PC-9 (cell line): ENCODE measurements at places on chromosomes 7 and 10. TPM values are rescaled to one million over a fixed set of nuclear protein-coding genes. Genes with fewer than 3 reads are reported as not detected.

- DNase-seq, result no peak
Observed at GRCh38 chr7:106110238-106110560, 1.9 kb downstream of the SYPL1 start.

DNA sequence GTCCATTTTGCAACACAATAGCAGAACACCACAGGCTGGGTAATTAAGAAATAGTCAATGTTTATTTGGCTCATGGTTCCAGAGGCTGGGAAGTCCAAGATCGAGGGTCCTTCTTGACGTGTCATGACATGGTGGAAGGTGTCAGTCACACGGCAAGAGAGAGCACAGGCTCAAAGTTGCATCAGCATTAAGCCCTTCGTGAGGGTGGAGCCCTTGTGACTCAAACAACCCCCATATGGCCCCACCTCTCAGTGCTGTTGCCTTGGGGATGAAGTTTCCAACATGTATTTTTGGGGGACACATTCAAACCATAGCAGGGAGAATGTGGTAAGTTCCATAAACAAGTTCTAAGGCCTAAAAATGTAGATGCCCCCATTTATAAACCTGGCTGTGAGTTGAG lies 24.6 kb upstream of the GTPBP4 start:
- DNase-seq, result no peak

- peak; percentile 4 for DNase-seq
Observed at GRCh38 chr10:43235070-43235900, 31.6 kb downstream of the RASGEF1A start.

DNA sequence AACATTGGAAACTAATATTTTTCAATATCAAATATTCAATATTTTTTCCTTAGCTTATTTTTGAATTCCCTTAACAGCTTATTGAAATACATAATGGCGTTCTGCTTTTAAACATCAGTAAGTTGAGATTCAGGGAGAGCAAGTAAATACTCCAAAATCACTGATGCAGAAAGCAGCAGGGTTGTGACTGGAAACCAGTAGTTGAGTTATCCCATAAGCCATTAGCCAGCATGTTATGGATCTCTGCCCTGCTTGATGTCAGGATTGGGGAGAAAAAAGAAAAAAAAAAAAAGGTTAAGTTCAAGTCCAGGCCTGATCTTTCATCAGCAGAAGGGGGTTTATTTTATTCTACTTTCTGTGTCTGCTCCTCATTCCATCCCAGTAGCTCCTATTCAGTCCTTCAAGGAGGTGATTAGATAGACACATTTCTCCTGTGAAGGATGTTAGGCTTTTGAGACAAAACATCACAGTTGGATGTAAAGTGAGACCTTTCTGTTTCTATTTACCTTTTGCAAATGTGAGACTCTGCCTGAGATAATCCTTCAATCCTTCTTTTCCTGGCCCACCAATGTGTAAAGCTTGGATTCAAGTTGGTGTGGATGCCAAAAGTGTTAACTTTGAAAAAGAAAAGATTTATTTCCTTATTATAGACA lies 110.9 kb upstream of the HDAC9 start:
- no peak for DNase-seq

- DNase-seq, result no peak
Observed at GRCh38 chr7:24974026-24974832, 5.7 kb downstream of the OSBPL3 start.

GRCh38 chr10:95308389-95309302 lies 17.8 kb upstream of the PDLIM1 start:
- peak; percentile 90 for DNase-seq

DNA sequence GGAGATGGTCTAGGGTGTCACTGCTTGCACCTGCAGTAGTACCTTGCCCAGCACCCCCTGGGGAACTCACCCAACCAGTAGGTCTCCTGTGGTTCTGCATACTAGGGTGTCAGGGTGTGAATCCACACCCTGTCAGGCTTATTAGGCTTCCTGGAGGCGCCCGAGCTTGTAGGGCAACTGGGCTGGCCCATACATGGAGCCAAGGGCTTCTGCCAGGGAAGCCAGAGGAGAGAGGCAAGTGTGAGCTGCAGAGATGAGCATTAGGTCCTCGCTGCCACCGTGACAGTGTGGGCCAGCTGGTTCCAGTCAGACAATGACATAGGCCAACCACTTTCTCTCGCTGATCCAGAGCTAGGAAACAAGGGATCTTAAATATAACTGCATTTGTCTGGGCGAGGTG lies 11.2 kb downstream of the MXI1 start:
- no peak for DNase-seq

DNA sequence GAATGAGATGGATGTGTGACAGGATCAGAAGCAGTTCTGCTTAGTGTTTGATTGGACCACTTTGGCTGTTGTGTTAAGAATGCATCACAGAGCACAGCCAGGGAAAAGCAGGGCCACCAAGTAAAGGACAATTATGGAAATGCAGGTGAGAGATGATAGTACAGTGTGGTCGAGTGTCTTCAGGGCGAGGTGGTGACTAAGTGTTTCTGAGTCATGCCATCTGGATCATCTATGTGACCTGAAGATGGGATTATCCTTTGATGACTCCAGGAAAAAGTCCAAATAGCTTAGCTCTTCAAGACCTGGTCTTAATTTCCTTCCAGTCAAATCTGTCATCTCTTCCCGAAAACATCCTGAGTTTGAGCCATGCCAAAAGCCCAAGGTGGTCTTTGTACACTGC lies 523.2 kb upstream of the IGFBP3 start:
- DNase-seq, result no peak

- DNase-seq, result no peak
Observed at GRCh38 chr7:29974286-29974685, 15.3 kb downstream of the SCRN1 start.

GRCh38 chr7:22718911-22719420 lies 8.0 kb upstream of the IL6 start:
- peak; percentile 4 for DNase-seq

GRCh38 chr10:22599048-22599561 lies 115.3 kb downstream of the PIP4K2A start:
- DNase-seq, result peak; percentile 17

DNA sequence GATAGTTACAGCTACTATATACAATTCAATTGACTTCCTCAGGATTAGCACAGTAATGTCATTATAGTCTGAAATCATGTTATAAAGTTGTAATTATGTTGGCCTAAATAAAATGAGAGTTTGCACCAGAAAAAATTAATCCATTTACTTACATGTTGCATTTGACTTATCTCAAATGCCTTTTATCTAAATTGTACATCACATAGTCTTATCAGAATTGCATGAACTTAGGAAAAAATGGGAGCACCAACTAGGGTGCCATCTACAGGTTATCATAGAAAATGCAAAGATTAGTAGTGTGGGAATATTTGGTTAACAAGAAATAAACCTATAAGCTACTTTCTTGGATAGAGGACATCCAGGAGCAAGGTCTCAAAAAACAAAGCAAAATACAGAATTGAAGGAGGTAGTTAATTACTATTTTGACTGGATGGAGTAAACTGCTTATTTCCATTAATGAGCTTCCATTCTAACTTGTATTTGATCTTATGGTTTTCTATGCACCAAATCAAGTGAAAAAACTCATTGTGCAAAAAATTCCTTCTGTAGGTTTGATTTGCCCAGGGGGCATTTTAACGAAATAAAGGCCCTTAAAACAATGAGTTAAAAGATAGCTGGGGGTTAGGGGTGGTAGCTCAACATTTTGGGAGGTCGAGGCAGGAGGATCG lies 60.0 kb upstream of the ORC5 start:
- no peak for DNase-seq

- no peak for DNase-seq
Observed at GRCh38 chr7:119967221-119967620, 305.8 kb upstream of the KCND2 start.

GRCh38 chr10:14456870-14457266 lies 126.1 kb upstream of the FRMD4A start:
- DNase-seq, result no peak

GRCh38 chr7:129606803-129607202 lies 4.7 kb upstream of the NRF1 start:
- DNase-seq, result no peak

Gene AKAP9
- total RNA-seq, result 48.0 and 71.3 TPM in 2 replicates

Gene PSAP
- total RNA-seq, result 683 and 1,027 TPM in 2 replicates

Gene CASTOR2
- 35.2 and 49.1 TPM in 2 replicates for total RNA-seq

Gene PRR15
- total RNA-seq, result 64.9 and 71.6 TPM in 2 replicates
